ENCODE measurements at places on chromosomes 5 and 9.
A peak's percentile ranks its signal among the peaks of the same experiment; 100 is the strongest.

- DNase-seq, result no peak
Observed at GRCh38 chr5:35151146-35151920, 79.0 kb downstream of the PRLR start.

DNA sequence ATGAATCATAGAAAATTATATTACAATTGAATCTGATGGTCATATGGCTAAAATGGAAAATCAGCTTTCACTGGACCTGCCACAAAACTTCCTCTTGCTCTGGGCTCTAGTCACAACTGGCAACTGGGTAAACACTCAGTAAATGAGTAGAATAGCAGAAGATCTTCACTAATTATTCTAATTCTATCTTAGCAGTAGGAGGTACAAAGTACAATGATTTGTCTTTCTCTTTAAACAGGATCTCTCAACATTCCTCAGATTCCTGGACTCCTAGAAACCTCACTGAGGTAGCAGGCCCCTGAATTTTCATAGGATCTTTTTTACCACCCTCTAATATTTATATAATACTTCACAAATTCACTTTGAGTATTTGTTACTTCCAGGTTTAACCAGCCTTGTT lies 239.9 kb upstream of the SMARCA2 start:
- DNase-seq, result no peak

- DNase-seq, result peak; percentile 41
Observed at GRCh38 chr5:43981556-43981955, 378.6 kb downstream of the NNT start.

DNA sequence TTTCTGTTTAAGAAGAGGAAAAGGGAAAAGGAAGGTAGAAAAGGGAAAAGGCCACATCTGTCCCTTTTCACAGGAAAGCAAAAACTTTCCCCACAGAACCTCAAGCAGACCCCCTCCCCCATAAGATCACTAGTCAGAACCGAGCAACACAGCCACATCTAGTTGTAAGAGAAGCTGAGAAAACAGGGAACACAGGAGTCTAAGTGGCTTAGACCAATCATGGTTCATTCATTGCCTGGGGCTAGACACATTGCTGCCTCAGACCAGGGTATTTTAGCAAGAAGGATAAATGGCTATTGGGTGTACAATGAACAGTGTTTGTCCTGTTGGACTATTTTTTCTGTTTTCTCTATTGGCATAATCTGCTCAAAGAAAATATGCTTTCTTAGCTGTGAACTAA lies 98.0 kb downstream of the ARL15 start:
- DNase-seq, result no peak

DNA sequence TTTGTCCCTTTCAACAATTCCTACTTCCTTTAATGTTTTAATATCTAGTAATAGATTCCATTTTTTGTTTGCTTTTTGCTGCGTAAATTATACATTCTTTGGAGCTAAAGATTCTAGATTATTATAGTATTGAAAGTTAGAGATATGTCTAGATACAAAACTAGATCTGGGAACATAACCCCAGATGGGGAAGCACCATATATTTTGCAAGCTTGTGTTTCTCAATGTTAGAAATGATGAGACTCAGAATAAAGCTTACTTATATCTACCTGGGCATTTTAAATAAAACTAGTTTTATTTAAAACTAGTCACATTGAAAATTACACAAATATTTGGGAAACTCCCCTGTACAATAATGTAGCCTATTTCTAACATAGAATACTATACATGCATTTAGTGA lies 32.2 kb downstream of the TRIO start:
- no peak for DNase-seq

DNA sequence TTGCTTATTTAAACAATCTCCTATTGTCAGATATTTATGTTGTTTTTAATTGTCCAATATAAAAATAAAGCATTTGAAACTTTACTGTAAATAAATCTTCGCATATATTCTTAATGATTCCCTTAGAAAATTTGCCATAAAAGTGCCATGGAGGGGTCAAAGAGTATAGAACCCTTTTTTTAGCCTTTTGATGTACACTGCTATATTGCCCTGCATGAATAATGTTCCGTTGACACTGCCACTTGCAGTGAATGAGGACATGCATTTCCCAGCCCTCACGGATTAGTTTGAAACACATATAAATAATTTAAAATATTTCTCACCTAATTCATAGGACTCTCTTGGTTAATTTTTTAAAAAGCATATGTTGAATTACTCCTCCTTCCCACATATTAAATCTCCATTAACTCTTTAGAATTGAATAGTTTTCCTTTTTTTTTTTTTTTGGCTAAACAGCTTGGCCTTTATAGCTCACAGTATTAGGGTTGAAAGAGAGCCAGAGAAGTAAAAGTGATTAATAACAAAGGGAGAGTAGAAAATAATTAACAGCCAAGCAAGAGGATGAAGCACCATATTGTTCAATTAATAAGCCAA lies 129.8 kb upstream of the SGCD start:
- peak; percentile 43 for DNase-seq

DNA sequence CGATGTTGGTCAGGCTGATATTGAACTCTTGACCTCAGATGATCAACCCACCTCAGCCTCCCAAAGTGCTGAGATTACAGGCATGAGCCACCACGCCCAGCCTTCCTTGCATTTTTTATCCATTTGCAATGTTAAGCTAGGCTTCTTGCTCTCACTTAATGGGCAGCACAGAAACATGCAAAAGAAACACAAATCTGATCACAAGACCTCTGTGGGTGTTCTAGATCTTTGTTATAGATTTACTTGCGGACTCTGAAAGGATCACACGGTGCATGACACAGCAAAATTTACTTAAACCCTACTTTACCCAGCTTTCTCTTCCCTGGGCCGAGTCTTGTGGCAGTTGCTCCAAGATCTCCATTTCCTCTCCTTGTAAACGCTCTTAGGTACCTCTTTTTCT lies 71.3 kb downstream of the PSAT1 start:
- no peak for DNase-seq

All from left lung (tissue), 14 donors.